ENCODE measurements at places on chromosomes 2 and 18.

GRCh38 chr2:48049371-48049770 lies 143.1 kb upstream of the FBXO11 start:
- no peak for DNase-seq

GRCh38 chr2:48943436-48943835 lies 187.9 kb upstream of the LHCGR start:
- DNase-seq: no peak

DNA sequence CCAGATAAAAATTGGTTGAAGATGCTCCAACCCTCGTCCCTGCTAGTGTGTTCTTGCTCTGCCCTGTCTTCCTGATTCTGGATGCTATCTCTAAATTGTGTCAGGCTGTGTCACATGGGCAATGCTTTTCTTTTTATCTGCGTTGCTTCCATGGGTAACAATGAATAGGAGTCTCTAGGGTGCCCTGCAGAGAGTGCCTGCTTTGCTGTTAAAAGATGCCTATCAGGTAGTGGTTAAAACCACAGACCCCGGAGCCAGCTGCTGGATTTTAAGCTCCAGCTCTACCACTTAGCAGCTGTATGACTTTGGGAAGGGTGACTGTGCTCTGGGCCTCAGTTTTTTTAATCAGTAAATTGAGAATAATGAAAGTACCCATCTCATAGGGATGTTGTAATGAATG lies 340.3 kb downstream of the PLCL1 start:
- DNase-seq: no peak

DNA sequence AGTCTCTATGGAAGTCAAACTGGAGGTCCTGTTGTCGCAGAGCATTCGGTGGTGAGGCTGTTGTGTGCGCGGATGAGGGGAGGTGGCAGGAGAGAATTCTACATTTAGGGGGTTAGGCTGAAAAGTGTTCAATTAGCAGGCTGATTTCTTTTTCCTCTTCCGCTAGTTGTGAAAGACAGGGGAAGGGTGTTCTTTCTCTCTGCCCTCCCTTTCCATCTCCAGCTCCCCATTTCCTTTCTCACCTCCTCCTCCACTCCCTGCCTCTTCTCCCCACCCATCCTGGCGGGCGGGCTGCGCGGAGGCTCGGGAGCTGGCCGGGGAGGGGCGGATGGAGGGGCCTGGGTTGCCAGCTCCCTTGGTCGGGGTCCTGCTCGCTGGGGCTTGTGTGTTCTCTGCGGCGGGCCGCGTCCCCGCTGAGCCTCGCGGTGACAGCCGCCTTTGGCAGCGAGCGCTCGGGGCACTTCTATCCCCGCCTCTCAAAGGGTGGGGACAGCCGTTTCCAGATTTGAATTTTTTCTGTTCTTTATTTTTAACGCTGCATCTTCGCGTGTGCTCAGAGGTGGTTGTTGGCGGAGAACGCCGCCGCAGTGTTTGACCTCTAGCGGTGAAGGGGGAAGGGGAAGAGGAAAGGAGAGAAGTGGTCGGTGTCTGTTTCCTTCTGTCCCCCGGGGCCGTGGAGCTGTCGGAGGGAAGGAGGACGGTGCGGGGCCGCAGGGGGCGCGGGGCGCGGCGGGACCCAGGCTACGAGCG lies 3.6 kb downstream of the SOX11 start:
- no peak for DNase-seq

- no peak for DNase-seq
Observed at GRCh38 chr2:71516253-71516888, 63.0 kb downstream of the DYSF start.

DNA sequence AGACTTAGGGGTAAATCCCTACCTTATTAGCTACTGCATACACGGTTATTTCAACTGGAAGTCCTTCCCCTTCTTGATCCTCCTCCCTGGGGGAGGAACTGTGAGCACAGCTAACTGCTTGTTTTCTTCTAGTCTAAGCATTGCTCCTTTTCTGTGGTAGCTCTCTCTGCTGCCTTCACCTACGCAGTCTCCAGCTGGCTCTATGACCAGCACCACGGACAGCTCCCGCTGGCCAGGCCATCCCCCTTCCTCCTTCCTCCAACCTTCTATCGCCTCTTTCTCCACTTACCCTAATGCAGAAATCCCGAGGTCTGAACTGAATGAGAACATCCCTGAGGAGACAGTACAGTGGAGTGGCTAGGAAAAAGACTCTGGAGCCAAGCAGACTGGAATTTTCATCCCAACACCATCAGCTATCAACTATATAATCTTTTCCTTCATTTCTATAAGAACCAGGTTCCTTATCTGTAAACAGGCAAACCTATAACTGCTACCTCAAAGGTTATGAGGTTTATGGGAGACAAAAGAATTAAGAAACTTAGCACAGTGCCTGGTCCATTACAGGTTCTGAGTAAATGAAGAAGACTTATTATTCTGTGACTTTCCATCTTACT lies 4.7 kb upstream of the CFAP65 start:
- DNase-seq: no peak

Data from stimulated activated CD8-positive, alpha-beta memory T cell treated with anti-CD3 and anti-CD28 coated beads, Interleukin-15, amount 100 ng/mL, for 24 hours (primary cell).